ENCODE measurements at places on chromosomes 5 and 9.

- DNase-seq: peak; percentile 36
Measured at GRCh38 chr5:15499528-15500324, at the start of gene FBXL7. Gene FBXL7 (plus strand): TSS chr5:15500180.

DNA sequence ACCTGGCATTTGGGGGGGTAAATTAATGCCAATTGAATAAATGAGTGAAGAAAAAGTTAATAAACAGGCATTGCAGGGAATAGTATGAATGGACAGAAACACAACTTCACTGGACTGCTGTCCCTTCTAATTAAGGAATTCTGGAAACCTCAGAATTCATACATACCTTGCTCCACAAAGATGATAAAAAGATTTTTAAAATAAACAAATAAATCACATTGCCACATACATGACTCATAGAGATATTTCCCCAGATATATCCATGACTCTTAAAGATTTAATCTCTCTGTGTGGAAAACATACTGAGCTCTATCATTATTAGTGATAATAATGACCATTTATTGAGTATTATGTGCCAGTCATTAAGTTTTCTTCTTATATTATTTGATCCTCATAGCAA is 469.0 kb upstream of the MEF2C start:
- DNase-seq: no peak

GRCh38 chr5:33854733-33855151 is 37.0 kb downstream of the ADAMTS12 start:
- DNase-seq: no peak

DNA sequence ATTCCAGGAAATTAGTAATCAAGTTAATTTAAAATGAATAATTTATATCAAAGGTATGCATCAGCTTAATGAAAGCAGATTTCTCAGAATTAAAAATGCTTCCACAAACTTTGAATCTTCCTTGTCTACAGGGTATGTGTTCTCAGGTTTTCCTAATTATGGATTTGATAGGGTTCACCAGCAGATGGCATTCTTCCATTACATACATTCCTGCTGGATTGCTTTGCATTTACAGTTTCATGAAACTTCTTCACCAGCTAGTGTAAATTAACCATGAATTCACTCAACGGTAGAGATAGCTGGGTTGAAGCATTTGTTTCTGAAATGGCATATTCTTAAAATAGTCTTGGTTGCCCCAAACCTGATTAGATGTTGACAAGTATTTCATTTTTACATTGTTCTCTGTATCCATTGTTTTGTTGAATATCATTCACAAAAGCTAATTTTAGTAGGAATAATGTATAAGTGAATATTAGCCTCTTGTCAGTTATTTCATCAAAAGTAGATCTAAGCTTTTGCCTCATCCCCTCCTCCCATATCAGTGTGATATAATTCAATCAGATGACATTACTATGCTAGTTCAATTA is 68.7 kb upstream of the WDR41 start:
- peak; percentile 58 for DNase-seq

GRCh38 chr9:104808035-104808614 is 44.2 kb downstream of the NIPSNAP3B start:
- DNase-seq: peak; percentile 61

GRCh38 chr9:88949425-88949824 is 41.8 kb upstream of the S1PR3 start:
- DNase-seq: no peak

DNA sequence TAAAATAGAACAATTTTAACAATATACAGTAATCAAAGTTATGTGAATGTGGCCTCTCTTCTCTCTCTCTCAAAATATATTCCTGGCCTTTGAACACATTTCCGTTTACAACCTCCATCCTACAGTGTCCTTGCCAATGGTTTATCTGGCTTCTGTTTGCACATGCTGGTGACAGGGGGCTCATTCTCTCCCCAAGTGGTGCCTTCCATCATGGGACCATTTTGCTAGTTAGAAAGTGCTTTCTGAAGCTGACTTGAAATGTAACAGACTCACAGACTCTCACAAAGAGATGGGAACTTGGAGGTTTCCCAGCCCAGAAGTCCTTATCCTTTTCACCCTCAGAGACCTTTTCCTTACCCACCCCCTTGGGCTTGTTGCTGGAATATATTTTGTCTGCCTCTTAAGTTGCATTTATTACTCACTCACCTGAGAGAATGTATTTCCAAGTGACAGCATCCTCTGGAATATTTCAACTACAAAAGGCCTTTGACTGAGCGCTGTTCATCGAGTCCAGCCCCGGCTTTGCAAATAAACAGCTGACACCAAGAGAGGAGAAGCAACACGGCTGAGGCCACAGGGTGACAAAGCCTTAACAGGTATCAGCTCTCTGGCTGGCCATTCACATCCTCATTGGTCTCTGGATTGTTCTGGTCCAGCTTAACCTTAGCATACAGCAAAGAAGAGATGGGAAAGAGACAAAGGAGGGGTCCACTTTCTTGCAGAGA is 17.5 kb upstream of the ALDH1B1 start:
- no peak for DNase-seq

- DNase-seq: no peak
Measured at GRCh38 chr5:56247592-56247991, 14.5 kb upstream of the ANKRD55 start.

- no peak for DNase-seq
Measured at GRCh38 chr5:56649569-56649968, 165.8 kb upstream of the MAP3K1 start.

DNA sequence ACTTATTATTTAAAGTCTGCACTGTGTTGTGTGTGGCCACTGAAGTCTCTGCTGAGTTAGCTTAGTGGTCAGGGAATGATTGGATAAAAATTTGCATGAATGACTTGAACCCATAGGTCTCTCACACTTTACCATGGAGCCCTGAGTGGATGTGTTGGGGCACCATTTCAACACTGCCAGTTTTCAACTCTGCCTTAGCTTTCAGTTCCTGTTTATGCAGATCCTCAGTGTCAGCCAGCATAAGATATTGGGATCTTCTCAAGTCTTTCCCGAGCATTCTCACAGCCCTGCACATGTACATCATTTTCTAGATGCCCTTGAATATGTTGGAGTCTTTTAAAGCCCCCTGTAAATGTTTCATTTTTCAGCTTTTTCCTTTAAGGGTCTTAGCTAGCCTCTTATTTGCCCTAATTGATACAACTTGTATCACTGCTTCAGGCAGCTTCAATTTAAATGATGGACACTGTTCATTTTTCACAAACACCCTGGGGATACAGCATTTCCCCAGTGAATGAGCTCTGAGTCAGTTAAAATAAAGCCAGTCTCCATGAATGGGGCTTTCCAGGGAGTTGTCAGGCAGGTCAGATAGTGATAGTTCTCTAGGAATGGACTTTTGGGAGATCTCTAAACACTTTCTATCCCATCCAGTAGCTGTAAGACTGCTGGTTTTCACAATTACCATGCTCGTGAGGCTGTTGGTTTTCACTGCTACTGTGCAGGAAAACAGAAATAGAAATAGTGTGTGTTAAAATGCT is 211.9 kb upstream of the PAPPA start:
- DNase-seq: no peak

DNA sequence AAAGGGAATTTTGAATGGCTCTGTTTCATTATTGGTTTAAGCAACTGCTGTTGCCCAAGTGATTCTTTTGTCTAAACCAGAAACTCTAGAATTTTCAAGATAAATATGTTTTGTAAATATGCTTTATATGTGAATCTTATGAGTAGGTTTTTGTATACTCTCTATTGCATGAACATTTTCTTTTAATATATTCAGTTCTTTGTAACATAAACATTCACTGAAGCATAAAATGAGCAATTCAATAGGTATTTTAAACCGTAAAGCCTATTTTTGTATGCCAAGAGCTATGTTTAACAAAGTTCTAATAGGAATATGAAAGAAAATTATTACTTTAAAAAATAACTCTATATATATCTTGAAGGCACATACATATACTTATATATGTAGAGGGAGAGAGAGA is 293.1 kb downstream of the PSAT1 start:
- DNase-seq: no peak

- no peak for DNase-seq
Measured at GRCh38 chr5:10527281-10527950, 36.5 kb upstream of the ANKRD33B start.

Measured in NCI-H1694 (cell line).